Stimulated activated CD4-positive, alpha-beta T cell treated with anti-CD3 and anti-CD28 coated beads, TNF-alpha, amount 100 ng/mL, for 4 hours (primary cell): ENCODE measurements at places on chromosomes 1 and 21.

GRCh38 chr1:202951437-202951836, 6.7 kb downstream of the ADIPOR1 start:
- no peak for DNase-seq

DNA sequence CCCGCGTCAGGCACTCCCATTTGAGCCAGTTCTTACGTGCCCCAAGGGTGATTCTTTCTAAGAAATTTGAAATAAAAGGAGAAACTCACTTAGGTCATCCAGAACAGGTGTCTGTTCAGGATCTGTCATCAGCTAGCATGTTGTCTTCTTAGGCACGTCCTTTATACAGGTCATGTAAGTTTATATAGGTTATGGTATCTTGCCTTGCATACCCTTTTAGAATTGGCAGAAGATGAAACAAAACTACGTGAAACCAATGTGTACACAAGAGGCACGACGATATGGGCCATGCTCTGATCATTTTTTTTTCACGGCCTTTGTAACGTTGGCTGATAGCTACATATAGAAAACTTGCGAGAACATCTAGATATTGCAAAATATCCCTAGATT, 579 bp upstream of the GTF2B start:
- DNase-seq = no peak

DNA sequence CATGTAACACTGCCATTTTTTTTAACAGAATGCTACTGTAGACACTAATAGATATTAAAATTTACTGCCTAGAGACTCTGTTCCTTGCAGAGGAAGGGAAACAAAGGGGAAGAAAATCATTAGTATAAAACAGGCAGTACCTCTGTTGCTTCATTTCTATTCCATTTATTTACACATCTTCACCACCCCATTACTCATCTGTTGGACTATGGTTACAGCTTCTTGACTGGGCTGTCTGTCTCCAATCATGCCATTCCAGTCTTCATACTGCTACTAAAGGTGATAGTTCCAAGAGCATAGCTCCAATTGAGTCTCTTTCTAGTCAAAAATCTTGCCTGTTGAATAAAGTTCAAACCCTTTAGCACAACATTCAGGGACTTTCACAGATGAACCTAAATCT, 22.2 kb upstream of the GPR25 start:
- no peak for DNase-seq

- DNase-seq = no peak
These were observed 40.6 kb upstream of the RAB4A start for GRCh38 chr1:229230140-229230892.

- DNase-seq = peak; percentile 61
These were observed 34.6 kb upstream of the S100A7 start for GRCh38 chr1:153494976-153495535.

DNA sequence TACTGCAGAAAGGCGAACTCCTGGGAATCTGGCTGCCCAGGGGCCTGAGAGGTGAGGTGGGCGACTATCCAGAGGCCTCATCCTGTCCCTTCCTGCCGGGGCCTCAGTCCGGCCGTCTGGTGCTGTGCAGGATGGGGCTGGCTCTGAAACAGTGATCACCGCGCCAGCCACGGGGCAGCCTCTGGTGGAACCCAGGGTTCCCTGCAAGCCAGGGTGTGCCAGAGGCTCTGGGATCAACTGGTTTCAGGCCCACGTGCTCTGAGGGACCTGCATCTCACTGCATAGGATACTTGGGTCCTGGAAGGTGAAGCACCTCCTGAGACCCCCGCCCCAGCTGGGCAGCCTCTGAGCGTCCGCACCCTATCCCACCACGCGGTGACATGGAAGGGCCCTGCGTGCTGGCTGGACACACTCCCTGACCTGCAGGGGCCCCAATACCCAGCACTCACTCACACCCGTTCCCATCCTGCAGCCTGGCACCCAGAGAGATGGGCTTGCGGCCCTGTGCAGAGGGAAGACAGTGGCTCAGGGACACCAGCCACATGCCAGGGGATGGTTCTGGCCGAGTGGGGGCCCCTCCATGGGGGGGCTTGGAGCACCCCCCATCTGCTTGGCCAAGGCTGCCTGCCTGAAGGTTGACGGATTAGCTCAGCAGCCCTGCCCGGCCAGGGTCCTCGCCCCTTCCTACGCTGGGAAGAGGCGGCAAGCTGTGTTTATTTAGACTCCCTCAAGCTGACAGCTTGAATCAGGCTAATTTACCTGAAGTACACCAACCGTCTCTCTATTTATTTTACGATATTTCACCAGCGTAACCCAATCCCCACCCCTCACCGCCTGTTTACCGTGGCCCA, 64.3 kb upstream of the TTC34 start:
- no peak for DNase-seq

DNA sequence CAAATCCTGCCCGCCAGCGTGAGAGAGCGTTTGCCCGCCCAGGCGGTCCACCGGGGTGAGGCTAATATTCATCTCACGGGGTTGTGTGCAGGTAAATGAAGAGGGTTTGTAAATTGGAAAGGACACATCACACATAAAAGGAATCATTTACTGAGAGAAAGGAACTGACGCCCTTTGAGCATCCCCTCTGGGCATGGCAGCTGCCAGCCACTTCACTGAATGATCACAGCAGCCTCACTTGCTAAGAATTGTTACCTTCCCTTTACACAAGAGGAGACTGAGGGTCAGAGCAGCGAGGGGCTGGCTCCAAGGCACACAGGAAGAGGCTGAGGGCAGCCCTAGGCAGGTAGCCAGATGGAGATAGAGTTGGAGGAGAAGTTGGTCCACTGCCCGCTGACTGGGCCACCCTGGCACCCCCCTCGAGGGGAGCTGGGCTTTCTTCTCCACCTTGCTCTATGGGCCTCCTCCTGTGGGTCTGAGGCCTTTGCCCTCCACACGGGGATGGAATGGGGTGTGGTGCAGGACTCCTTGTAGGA, 96.0 kb downstream of the FOXD2 start:
- DNase-seq = no peak

GRCh38 chr1:47189844-47190508, at the start of gene PDZK1IP1:
Gene PDZK1IP1 (minus strand): TSS chr1:47190036. CDS start chr1:47189932, 104 bp downstream.
- DNase-seq = no peak

DNA sequence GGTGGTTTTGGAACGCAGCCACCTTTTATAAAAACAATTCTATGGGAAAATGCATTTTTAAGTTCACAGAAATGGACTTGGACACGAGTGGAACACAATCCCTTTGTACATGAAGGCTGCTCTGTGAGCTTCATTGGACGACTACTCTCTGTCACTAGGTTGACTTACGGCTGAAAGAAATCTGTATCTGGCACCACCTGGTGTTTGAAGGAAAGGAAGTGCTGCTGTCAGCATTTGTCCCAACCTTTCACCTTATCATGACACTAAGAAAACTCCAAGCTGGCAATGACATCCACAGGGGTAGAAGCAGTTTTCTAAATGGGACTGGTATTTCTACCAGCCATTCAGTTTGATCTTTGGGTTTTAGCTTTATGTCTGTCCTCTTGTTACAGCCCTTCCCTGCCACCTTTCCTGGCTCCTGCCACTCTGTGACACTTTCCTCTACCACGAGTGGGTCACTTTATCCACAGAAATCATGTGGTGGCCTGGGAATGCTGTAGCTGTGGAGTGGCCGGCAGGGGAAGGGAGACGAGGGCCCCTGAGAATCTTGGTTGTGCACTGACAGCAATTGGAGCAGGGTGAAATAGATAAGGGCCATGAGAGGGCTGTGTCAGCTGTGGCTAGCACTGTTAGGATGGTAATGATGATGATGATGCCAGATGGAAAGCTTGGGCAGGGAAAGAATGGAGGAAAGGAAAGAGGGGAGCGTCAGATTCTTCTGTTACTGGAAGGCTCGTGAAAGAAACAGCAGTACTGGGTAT, 85.2 kb downstream of the TBX19 start:
- DNase-seq = no peak

GRCh38 chr1:235253219-235253962, 74.6 kb downstream of the ARID4B start:
- no peak for DNase-seq

GRCh38 chr1:158020886-158021620, 27.6 kb downstream of the KIRREL1 start:
- no peak for DNase-seq

GRCh38 chr1:236844499-236845271, 49.6 kb downstream of the MTR start:
- DNase-seq = no peak

GRCh38 chr1:205929496-205930194, 13.6 kb downstream of the SLC26A9 start:
- DNase-seq = no peak

DNA sequence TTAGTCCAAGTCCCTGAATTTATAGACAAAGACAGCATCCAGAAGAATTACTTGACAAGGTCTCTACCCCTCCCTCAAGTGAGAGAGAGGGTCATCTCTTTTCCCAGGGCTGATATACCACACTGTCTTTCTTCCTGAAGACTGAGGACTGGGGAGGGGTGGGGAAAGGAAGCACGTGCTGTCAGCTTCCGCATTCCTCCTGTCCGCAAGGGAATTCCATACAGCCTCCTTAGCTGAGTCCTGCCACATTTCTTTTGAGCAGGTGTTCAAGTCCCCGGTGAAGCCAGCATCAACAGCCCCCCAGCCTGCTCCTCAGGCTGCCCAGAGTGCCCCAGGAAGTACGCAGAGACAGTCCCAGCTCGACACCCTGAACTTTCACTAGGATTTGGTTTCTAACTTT, 34.2 kb downstream of the PCAT6 start:
- DNase-seq = no peak

GRCh38 chr1:168260393-168260792, 20.3 kb upstream of the TBX19 start:
- DNase-seq = no peak

DNA sequence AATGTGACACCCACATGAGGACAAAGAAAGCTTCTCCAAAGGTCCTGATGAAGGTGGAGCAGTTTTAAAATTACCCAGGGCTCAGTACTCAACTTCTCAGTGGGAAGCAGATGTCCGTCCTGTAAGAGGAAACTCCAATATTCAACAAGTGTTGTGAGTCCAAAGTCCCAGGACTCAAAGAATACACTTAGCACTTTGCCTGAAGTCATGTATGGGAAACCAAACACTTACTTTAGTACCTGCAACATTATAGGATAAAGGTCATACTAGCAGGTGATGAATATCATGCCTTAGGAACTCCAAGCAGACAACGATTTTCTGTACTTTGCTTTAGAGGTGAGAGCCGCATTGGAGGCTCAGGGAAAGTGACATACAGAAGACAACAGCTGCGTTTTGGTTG, 37.2 kb upstream of the ST6GALNAC3 start:
- DNase-seq = no peak

DNA sequence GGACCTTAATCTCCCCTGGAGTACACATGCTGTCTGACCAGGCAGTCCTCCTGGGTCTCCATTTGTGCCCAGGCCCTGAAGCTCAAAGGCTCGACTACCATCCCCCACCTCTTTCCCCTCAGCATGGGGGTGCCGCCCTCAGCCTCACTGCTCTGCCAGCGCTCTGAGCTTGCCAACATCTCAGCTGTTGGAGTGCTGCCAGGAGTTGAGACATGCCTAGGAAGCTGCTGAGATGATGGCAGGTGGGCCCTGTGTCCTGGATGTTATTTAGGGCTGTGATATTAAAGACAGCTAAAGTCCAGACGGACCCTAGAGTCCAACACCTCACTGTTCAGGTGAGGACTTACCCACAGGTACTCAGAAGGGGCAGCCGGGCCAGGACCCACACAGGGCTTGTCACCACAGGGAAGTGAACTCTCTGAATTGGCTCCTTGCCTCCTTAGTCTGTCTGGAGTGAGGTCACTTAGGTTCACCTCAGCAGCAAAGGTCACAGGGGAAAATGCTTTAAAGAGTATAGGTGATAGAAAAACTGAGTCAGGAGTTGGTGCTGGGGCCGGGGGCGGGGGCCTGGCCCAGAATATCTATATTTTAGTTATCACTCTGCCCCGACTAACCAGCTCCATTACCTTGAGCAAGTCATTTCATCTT, 19.7 kb upstream of the KCNC4 start:
- DNase-seq = no peak

GRCh38 chr1:19066248-19066873, 109.9 kb upstream of the IFFO2 start:
- no peak for DNase-seq

GRCh38 chr1:31145648-31146047, 80.1 kb upstream of the PUM1 start:
- no peak for DNase-seq

DNA sequence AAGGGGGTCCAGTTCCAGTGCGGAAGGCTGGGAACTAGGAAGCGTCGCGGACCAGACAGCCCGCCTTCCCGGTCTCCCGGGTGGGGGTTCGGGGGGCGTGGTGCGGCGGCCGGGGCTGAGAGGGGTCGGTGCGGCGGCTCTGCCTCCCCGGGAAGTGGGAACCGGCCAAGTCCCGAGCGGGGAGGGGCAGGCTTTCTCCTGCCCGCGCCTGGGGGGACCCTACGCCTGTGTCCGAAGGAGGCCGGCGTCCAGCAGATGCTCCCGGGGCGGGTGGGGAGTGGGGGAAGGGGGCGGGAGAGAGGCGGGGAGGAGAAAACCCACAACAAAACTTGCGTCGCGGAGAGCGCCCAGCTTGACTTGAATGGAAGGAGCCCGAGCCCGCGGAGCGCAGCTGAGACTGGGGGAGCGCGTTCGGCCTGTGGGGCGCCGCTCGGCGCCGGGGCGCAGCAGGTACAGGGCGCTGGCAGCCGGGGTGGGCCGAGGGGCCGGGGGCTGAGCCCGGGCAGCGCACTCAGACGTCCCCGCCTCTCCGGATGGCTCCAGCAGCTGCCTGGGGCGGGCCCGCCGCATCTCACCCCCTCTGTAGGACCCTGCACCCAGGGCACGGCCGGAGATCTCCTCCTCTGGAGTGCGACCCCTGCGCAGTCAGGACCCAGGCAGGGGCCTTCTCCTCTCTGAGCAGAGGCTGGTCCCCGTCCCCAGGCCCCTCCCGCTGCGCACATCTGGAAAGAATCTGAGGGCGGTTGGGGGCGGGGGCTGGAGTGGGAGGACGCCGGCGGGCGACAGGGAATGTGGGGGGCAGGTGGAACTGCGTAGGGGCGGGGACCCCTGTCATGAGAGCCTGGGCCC, at the start of gene PODN:
PODN (plus strand) TSS at position 355 of the 849 bp plus-strand sequence. CDS start 7,643 bp downstream, outside the sequence.
- DNase-seq = no peak

DNA sequence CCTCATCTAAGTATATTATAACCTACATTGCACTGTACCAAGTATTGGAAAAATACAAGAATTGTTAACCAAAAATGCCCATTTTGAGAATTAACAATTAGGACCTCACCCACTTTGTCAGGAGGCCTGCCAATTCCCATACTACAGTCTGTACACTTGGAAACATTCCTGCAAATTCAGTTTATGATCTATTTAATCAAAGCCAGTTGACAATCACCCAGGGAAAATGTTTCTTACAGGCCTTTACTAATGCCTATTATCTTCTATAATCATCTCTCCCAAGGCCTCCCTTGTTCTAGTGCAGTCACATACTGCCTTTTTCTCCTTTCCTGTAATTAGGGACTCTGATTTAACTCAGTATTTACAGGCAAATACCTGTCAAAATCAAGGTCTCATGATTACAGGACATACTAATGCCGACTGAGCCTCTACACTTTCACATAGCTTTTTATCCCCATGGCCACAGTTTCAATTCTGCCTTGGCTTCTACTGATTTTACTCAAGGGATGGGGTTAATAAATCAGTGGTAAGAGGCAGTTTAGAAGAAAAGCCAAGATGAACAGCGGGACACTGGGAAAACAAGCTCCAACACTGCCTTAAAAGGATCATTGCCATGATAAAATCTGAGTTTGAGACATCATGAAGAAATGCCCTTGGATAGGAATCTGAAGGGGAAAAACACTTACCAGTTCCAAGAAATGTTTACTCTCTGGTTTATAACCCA, 338.7 kb downstream of the VAV3 start:
- no peak for DNase-seq
